ENCODE measurements at places on chromosomes 11 and 22.

DNA sequence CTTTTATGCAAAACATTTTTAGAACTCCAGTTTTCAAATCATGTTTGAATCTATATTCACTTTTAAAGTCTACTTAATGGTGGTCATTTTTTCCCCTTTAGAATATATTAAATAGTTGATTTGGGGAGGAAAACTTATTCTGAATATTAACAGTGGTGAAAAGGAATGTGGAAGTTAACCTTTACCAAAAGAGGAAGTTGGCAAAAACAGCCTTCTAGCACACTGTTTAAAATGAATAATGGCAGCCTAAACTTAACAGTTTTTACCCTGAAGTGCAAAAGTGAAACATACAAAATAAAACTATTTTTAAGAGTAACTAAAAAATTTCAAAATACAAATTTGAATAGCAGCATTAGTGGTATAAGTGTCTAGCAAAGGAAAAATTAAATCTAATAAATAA lies 86.4 kb downstream of the GRK3 start:
- DNase-seq, result no peak

DNA sequence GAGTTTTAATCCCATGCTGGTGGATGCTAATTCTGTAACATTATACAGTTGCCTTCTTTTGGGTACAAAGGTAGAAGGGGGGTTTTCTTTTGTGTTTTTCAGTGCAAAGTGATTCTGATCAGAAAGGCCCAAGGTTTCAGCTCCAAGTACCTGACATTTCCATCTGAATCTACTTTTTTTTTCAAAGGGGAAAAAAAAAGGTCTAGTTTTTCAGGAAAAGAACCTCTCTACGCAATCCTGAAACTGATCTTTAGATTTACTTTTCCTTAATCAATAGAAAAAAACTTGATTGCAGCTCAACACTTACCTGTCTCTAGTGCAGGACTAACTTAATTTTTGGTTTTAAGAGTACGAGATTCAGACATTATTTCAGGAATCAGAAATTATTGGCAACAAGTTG lies at the start of gene TECTA:
Gene TECTA (plus strand): TSS at position 301 of the 400 bp plus-strand sequence. CDS start 1,423 bp downstream, outside the sequence.
- DNase-seq, result no peak

- DNase-seq, result no peak
Measured at GRCh38 chr11:118953265-118953664, 2.8 kb upstream of the UPK2 start.

DNA sequence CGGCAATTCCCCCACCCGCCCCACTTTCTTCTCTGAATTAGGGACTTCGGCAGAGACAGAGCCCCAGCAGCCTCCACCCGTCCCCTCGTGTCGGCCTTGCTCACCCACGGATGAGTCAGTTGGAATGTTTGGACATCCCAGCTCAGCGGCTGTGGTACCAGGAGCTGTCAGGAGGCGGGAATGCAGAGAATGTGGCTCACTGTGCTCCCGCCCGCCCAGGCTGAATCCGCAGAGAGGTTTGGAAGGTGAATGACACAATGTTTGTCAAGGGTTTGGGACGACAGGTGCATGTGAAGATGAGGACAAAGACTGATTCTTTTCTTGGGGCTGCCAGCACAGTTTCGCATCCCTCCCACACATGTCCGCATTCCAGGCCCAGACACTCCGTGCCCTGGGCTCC lies 39.6 kb downstream of the LIF start:
- peak; percentile 98 for DNase-seq

DNA sequence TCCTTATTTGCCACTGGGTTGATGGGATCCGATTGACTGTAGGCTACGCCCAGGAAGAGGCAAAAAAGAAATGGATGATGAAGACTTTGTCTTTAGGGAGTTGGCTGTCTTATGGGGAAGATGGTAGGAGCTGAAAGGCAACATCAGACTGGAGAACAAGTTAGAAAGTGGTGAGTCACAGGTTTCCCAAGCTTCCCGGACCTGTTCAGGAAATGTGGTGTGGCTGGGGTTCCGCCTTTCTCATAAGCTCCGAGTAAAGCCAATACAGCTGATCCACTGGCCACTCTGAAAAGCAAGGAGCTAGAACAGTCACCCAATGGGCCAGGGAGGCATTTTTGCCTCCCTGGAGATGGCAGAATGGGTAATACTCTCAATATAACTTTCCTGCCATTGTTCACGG lies 194.5 kb downstream of the SNX19 start:
- peak; percentile 65 for DNase-seq

DNA sequence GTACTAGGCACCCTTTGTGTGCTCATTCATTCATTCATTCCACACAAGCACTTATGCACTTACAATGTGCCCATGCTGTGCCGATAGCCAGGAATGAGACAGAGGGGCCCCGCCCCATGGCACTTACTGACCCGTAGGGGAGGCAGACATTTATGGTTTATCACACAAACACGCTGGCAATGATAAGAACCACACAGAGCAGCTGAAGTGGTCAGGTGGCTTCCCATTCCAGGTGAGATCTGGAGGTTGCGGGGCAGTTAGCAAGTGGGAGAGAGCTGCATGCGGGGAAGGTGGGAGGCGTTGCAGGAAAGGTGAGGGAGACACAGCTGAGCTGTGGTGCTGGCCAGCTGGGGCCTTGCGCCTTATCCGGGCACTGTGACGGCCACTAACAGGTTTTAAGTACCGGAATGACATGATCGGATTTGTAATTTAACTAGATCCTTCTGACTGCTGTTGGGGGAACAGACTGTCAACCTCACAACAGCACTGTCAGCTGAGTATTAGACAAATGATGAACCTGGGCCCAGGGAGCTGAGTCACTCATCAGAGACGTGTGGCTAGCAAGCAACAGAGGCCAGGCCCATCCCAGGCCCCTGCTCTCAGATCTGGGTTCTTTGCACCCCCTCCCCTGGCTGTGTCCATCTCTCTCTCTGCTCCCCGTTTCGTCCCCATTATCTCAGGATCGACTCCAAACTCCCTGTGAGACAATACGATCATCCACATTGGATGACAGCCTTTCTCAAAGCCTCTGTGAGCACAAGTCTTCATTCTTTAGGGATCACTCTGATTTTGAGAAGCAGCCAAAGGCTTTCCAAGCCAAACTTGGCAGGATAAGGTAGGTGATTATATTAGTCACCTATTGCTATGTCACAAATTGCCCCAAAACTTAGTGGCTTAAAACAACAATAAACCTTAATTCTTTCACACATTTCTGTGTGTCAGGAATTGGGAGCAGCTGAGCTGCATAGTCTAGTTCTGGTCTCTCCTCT lies 28.4 kb downstream of the RASD2 start:
- DNase-seq, result peak; percentile 71

DNA sequence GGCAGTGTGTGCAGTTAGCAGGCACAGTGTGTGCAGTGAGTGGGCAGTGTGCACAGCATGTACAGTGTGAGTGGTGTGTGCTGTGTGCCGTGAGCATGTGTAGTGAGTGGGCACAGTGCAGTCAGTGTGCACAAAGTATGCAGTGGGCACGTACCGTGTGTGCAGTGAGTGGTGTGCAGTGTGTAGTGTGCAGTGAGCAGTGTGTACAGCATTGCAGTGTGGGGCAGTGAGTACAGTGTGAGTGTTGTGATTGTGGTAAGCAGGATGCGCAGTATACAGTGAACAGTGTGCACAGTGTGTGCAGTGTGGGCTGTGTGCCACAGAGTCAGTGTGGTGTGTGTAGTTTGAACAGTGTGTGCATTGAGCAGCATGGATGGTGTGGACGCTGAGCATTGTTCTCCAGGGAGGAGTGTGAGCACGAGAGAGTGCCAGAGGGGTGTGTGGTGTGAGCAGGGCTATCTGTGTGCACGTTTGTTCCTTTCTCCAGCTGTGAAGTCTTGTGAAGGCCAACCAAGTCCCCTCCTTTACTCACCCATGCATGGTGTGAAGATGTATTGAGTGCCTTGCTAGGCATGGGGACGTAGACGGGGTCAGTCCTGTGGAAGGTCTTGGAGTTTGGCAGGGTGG lies 3.0 kb downstream of the SHANK3 start:
- no peak for DNase-seq

DNA sequence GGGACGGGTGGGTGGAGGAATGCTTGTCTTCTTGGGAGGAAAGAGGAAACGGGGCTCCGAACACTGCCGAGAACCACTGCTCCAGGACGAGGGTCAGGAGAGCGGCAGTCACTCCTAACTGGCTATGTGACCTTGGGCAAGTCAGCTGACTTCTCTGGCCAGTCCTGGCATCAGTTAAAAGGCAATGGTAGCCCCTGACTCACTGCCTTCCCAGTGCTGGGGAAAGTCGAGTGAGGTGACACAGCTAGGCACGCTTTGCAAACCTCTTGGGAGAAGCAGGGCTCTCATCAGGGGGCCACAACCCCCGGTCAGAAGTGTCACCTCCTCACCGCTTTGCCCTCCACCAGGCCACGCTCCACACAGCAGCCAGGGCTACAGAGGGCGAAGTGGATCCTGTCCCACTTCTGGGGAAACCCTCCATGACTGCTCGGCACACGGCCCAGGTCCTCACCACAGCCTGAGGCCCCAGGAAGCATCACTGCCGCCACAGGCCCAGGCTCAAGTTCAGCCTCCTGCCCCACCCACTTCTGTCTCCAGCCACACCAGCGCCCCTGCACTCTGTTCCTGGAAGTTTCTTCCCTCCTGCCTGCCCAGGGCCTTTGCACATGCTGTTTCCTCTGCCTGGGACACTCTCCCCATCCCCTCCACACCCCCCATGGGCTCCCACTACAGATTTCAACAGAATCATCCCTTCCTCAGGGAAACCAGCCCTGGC lies 16.3 kb downstream of the IL2RB start:
- peak; percentile 44 for DNase-seq

- DNase-seq, result no peak
Measured at GRCh38 chr22:17866127-17866526, 91.9 kb upstream of the BID start.

DNA sequence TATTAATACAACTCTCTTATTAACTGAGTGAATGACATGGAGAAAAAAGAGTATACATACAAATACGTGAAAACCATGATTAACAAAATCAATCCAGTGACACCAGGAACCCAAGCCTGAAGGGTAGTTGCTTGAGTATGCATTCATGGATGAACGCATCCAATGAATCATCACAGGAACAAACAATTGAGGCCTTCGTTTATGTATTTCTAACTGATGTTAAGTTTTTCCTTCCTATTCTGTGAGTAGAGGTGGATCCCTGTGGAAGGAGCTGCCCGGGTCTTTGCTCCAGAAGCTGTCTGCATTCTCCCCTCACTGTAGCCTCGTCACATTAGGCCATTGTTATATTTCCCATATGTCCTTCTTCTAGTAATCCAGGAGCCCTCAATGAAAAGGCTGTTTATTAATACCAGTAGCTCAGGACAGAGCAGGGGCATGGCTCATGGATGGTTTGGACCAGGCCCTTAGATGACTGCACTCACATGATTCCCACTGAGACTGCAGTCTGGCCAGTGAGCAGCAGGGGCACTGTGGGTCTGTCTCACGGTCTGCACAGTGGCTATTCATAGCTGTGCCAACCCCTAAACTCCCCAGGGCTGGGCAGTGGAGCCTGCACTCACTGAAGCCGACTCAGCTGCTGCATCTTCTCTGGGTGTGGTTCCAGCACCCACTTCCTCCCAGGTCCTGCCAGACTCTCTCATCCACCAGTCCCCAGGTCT lies 128.1 kb upstream of the TOP3B start:
- DNase-seq, result peak; percentile 82

DNA sequence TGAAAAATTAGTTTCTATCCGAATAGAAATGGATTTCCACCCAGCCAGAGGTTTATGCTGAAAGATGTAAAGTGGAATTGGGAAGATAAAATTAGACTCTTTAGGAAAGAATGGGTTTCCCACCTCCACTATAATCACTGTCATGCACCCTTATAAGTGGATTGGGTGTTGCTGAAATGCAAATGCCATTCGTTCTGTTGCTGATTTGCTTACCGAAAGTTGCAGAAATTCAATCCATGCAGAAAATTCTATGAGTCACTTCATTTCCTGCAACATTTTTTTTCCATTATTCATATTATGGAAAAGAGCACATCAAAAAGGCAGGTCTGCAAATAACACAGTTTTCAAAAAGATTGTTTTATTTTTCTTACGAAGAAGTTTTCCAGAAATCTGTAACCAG lies 65.6 kb downstream of the LDLRAD3 start:
- peak; percentile 44 for DNase-seq

DNA sequence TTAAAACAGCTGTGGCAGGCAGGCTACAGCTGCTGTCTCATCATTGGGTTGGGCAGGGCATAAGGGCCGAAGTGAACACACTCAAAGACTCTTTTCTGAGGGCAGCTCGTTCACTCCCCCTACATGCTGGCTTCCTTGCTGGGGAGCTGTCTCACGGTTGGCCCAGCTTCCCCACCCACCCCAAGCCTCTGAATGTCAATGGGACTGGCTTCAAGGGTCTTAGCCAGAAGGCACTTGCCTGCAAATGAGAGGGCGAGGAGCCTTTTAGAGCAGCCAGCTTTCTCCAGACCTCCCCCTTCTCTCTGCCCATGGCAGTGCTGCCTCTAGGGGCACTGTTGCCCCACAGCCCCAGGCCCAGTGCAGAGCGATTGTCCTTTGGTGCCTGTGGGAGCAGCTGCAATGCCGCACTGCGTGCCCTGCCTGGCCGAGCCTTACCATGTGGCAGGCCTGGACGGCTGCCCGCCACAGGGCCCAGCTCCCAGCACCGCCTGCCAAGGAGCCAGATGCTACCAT lies 94.7 kb upstream of the RASSF10 start:
- peak; percentile 9 for DNase-seq

DNA sequence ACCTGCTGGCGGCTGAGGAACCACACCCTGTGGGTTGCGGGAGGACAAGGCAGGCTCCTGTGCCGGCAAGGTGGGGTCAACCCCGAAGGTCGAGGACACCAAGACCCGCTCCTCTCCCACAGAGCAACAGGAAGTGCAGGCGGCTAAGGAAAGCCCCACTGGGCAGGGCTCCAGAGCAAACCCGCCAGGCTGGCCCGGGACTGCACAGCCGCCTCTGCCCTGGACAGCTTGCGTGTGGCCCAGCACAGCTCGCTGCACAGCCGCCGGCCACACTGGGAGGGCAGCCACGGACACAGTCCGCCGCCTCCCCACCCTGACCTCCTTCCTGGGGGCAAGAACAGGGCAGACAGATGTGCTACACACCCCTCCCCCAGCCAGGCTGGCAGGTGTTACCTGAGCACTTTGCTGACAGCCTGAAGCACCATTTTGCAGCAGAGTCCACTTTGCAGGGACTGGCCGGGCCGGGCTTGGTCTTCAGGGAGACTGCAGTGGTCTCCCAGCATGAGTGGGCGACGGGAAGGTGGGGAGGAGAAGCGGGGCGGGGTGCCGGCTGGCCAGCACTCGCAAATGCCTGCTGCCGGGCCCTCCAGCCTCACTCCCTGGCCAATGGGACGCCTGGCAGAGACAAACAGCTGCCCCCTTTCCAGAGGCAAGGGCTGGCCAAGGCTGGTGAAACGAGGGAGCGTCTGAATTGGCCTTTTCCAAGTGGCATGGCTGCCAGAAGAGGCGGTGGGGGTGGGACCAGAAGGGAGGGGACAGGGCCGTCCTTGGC lies at the start of gene MOB2:
Gene MOB2 (minus strand): TSS at position 726 of the 772 bp plus-strand sequence. CDS start 223 bp downstream, at position 503.
- DNase-seq, result peak; percentile 41

DNA sequence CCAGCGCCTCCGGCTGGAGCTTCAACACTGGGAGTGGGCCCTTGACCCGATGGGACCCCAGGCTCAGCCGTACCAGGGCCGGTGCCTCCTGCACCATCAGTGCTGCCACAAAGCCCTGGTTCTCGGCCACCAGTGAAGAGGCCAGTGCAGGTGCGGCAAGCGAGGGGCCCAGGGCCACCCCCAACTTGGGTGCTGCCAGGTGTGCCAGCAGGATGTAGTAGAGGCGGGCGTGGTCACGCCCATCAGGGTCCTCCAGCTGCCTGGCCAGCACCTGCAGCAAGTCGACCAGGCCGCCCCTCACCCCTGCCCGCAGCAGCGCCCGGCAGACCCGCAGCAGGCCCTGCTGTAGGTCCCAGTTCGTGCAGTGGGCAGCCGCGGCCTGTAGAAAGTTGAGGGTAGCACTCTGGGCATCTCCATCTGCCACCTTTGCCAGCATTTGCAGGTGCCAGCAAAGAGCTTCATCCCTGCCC lies 2.3 kb downstream of the AP5B1 start:
- DNase-seq, result no peak
